ENCODE measurements at places on chromosomes 11 and 22. TPM values are rescaled to one million over a fixed set of nuclear protein-coding genes. Genes with fewer than 3 reads are reported as not detected.

Gene CCDC188
- polyA plus RNA-seq, result 0.68 TPM

Gene GGTLC3
- polyA plus RNA-seq, result 0.36 TPM

Gene SLC25A45
- polyA plus RNA-seq, result 4.2 TPM

Gene SPA17
- 3.0 TPM for polyA plus RNA-seq

Gene FAM180B
- 2.3 TPM for polyA plus RNA-seq

Gene TMEM25
- polyA plus RNA-seq, result 19.9 TPM

Gene CATSPERZ
- not detected for polyA plus RNA-seq

Gene XNDC1N
- 2.7 TPM for polyA plus RNA-seq

Gene ZNF280A
- polyA plus RNA-seq, result not detected

Gene SGSM1
- polyA plus RNA-seq, result 3.2 TPM

Gene NUP50
- 23.9 TPM for polyA plus RNA-seq

Gene PATL1
- 30.2 TPM for polyA plus RNA-seq

Gene MB
- 207 TPM for polyA plus RNA-seq

Gene ARHGAP32
- 12.1 TPM for polyA plus RNA-seq

- no peak for DNase-seq
Observed at GRCh38 chr22:24086310-24086709, 75.2 kb downstream of the CABIN1 start.

DNA sequence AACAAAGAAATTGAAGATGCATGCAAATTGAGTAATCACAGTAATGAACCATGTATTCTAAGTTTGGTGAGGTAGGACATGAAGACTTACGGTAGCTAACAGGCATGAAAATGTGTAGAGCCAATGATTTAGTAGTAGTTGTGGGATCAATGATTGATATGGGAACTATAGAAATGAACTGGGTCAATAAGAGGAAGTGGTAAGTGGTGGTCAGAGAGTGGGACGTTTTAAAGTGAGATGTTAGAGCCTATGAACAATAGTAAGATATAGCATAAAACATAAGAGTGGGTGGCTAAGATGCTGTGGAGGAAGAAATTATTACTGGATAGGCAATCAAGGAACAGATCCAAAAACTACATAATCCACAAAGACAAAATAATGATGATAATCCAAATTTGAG lies 45.0 kb downstream of the DLG2 start:
- no peak for DNase-seq

DNA sequence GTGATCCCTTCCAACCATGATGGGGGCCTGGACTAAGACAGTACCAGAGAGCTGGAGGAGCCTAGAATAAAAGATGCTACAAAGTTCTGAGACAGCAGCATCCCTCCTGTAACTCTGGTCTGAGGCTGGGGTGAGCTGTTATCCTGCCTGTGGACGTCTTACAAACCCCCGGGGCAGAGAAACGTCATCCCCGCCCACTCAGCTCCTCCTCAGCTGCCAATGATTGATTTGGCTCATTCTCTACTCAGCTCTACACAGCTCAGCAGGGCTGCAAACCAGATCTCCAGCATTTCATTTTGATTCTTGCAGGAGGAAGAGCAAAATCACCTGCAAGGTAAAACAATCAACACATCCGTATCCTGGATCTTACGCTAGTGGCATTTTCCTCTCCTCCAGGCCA lies 55.5 kb downstream of the CSNK2A3 start:
- no peak for DNase-seq

DNA sequence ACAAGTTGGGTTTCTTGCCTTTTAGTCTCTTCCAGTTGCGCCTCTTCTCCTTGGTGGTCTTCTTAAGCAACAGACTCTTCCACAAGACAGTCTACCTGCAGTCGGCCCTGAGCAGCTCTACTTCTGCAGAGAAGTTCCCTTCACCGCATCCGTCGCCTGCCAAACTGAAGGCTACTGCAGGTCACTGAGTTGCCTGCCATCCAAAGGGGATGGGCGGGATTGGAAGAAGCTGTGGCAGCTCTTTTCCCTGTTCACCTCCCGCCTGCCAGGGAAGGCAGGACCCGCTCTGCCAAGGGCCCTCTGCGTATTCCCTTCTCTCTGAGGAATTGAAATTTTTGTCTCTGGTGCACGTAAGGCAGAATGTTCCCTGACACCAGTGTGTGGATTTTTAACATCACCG lies 9.2 kb upstream of the STT3A start:
- DNase-seq, result no peak

GRCh38 chr11:62556875-62557631 lies 10.4 kb upstream of the AHNAK start:
- DNase-seq, result no peak

- no peak for DNase-seq
Observed at GRCh38 chr11:59186130-59186594, 14.2 kb downstream of the DTX4 start.

DNA sequence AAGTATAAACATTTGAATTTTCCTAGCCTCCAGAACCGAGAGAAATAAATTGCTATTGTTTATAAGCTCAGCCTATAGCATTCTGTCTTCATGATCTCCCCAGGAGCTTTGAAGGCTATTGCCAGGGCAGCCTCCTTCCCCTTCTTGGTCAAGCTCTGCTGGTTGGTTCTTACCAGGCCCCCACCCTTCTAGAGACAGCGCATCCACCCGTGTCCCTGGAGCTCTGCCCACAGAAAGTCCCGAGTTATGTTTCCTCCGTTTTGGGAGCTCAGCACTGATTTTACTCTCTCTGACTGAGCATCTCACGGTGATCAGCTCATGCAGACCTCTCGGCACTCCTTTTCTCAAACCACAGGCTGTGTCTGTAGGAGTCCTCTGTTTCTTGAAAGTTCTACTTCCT lies 123.8 kb upstream of the SORL1-AS1 start:
- DNase-seq, result no peak

DNA sequence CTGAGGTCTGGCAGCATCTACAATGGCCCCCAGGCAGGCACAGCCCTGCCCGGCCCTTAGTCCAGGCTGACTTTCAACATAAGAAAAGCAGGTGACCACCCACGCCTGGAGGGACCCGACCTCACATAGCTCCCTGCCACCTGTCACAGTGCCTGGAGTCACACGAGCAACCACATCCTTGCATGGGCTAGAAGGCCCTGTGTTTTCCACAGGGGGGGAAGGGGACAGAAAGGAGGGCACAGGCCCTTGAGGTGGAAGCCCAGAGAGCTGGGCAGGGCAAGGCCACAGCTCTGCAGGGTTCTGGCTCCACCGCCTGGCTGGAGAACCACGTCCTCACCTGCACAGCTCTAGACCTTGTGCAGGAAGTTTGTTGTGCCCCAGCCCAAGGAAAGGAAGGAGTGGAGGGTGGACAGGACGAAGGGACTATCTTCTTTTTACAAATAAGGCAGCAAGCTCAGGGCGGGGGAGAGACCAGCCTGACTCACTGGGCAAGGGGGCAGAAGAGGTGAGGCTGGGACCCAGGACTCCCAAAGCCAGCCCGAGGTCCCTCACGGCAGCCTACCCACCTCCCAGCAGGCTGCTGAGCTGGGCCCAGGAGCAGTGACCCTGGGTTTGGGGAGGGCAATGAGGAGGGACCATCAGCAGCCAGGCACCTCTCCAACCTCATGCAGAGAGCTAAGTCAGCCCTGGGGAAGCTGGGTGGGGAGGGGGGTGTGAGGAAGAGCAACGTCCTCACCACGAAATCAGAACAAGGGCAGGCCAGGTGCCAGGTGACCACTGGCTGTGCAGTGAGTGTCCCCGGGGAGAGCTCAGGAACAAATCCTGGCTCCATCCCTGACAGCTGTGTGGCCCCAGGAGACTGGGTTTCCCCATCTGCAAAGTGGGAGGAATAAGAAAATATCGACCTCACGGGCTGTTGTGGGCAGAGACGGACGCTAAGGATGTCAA lies 4.3 kb downstream of the C1QTNF6 start:
- DNase-seq, result no peak

DNA sequence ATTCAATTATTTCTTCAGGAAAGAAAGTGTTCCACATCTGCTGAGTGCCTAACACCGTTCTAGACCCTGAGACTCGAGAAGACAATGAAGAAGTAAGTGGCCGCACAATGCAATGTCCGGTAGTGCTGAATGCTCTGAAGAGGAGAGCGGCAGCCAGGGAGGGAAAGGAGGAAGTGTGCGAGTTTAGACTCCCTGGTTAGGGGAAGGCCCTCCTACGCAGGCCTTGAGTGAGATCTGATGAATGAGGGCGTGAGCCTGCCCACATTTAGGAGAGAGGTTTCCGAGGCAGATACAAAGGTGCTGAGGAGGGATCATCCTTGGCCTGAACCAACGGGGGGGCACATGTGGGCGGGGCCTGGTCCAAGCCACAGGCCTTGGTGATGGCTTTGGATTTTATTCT lies 558.6 kb downstream of the NTM start:
- no peak for DNase-seq

- no peak for DNase-seq
Observed at GRCh38 chr11:18137186-18137800, 4.9 kb downstream of the MRGPRX3 start.

DNA sequence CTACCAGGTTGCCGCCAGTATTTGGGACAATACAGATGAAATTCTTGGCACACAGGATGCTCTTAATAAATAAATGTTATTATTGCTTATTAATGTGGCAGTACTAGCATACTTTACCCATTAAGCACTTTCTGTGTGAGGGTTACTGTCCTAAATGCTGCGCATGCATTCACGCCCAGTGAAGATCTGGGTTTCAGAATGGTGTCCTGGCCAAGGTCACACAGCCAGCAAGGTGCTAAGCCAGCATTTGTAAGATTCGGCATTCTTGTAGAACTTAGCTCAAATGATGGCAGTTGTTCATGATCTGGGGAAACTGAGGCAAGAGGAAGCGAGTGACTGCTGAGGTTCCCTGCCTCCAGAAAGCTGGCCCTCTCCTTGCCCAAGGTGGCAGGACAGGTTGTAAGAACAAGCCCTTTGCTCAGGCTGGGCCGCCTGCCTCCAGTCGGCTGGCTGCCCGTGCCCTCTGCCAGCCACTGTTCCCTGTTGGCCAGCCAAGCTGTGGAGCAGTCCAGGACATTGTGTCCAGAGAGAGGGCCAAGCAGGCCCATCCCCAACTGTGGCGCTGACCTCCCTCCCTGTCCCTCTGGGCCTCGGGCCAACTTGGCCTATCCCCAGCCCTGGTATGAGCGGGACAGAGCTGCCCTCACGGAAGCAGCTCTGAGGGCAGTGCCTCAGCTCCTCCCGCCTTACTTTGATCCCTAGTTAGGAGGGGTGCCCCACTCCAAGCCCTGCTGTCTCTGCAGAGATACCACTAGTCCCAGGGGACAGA lies 28.8 kb downstream of the TOB2 start:
- peak; percentile 53 for DNase-seq

DNA sequence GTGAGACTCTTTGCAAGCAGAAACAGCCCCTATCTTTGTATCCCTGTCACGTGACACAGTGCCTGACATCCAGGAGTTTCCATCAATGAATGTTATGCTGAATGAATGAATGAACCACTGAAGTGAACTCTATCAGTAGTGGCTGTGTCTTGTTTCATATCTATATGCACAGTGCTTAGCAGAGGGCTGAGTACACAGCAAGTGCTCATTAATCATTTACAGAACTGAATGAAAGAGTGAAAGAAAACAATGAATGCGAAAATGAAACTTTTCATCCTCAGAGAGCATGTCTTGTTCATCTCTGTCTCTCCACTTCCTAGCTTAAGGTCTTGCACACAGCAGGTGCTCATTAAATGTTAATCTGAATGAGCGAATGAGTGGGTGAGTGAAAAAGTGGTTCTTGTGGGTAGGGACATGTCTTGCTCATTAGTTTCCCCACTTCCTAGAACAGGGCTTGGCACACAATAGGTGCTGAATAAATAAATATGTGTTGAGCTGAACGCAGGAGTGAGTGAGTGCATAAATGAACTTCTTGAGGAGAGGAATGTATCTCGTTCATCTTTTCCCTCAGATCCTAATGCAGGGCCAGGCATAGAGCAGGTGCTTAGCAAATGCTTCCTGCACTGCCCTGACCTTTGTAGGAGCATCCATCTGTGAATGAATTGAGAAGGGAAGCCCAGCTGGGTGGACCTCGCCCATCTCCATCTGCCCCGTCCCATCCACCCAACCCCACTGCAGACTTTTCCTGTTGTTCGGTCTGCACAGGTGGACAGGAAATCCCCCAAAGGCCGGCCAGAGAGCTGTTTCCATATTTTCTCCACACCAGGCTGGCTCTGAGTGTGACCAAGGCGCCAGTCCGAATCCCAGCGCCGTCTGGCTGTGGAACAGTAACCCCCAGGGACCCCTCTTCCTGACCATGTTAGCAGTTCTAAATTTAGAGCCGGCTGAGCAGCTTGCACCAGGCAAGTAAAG lies 113.4 kb upstream of the CRYBB3 start:
- peak; percentile 41 for DNase-seq

- no peak for DNase-seq
Observed at GRCh38 chr11:107827041-107827440, 31.5 kb downstream of the SLC35F2 start.

DNA sequence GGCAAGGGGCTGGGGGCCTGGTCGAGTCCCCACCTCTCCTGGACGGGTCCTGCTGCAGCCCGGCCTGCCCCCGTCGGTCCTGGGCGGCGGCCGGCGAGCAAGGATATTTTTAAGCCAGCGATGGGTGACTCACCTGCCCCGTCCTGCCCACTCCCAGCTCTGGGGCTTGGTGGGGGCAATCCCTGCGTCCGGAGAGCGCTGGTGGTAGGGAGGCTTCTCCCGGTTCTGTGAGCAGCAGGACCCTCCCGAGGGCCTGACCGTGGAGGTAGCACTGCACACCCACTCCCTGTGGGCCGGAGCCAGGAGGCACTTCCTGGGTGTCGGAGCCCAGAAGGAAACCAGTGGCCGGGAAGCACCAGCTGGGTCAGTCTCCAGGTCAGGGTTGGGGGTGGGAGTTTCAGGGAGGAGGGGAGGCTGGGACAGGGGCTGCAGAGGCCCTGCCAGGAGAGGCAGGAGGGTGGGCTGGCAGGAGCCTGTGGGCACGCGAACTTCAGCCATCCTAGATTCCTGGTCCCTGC lies 467 bp downstream of the EPS8L2 start:
- DNase-seq, result no peak

GRCh38 chr11:45724153-45724552 lies 58.7 kb upstream of the CHST1 start:
- DNase-seq, result no peak

DNA sequence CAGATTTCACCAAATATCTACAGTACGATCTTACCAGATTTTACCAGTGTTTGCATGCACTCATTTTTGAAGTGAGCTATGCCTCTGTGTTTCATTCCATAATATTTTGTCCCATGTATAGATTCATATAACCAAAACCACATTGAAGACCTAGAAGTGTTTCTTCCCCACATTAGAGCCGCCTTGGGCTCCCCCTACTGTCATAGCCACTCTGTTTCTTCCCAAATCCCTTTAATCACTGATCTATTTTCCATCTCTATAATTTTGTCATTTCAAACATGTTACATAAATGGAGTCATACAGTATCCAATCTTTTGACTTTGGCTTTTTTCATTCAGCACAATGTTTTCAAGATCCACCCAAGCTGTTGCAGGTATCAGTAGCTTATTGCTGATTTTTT lies 12.7 kb downstream of the MRGPRX3 start:
- DNase-seq, result no peak

- DNase-seq, result no peak
Observed at GRCh38 chr11:65208785-65209710, 27.3 kb downstream of the CAPN1 start.

DNA sequence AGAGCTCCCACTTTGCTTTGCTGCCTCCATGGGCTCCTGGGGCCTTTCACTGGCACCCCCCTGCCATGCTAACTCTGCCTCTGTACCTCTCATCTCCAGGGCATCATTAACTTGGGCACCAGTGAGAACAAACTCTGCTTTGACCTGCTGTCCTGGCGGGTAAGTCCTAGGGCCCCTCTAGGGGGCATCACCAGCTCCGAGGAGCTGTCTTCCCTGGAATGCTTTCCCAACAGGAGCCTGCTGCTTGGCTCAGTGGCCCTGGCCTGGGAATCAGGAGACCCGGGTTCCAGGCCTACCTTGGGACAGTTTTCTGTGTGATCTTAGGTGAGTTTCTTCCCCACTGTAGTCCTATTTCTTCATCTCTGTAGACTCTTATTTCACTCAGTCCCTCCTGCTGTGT lies 5.1 kb downstream of the ACCS start:
- DNase-seq, result no peak

GRCh38 chr11:72598906-72599305 lies 75.3 kb downstream of the PDE2A start:
- peak; percentile 26 for DNase-seq

Measured in muscle of arm (tissue), 14 donors.